Breast epithelium (tissue), 4 donors: ENCODE measurements at places on chromosomes 1 and 21.

GRCh38 chr1:172547071-172547470 is 14.1 kb downstream of the SUCO start:
- no peak for DNase-seq

GRCh38 chr1:173383351-173383750 is 93.8 kb upstream of the PRDX6 start:
- no peak for DNase-seq

- no peak for DNase-seq
Measured at GRCh38 chr1:16134066-16134801, 21.6 kb downstream of the EPHA2 start.

DNA sequence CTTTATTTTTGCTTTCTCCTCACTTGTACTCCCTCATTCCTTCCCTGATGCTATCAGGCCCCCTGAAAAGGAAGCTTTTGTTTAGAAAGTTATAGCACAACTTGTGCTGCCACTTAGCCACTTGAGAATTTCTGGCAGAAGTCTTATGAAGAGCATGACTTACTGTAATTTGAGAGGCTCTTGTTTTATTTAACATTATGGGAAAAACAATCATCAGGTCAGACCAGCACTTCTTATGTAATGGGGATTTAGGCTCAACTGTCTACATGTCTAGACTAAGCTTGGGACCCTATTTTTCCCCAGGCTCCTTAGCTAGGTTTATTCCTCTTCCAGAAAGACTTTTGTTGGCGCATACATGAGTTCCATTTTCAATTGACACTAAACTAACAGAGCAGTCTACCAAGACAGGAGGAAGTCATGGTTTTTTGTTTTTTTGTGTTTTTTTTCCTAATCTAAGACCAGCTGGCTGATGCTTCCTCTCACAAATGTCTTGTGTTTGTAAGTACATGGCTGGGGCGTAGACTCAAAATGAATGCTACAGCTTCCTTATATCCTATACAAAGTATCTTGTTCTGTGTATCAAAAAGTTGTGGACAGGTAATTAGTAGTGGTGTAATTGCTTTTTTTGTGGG is 31.5 kb downstream of the TNFSF4 start:
- no peak for DNase-seq

GRCh38 chr1:224212618-224213061 is 29.6 kb downstream of the DEGS1 start:
- no peak for DNase-seq

DNA sequence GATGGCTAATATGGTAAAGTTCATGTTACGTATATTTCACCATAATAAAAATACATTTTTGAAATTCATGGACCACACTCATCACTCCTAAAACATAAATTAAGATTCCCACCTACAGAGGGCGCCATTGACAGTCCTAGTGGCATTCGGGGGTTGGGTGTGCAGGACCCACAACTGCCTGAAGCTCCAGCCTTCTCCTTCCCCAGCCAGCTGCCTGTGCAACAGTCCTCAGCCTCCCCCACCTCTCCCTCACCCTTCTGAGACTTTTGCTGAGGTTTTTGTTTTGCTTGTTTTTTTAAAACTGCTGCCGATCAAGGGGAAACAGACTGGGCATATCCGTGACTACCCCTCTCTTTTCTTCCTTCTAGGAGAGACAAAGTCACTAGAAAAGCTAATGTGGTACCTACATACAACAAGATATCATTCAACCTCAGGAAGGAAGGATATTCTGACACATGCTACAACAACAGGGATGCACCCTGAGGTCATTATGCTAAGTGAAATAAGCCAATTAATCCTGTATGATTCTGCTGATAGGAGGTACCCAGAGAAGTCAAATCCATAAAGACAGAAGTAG is 9.2 kb upstream of the EVA1C start:
- DNase-seq: no peak

GRCh38 chr1:30663596-30664091 is 59.7 kb downstream of the MATN1 start:
- DNase-seq: no peak

GRCh38 chr21:39048574-39048973 is 134.7 kb downstream of the PSMG1 start:
- DNase-seq: no peak

GRCh38 chr1:66464351-66464750 is 69.6 kb upstream of the SGIP1 start:
- DNase-seq: no peak

GRCh38 chr1:152495066-152495675 is 15.4 kb upstream of the LCE5A start:
- no peak for DNase-seq

- no peak for DNase-seq
Measured at GRCh38 chr1:1239227-1239613, 7.2 kb downstream of the B3GALT6 start.

DNA sequence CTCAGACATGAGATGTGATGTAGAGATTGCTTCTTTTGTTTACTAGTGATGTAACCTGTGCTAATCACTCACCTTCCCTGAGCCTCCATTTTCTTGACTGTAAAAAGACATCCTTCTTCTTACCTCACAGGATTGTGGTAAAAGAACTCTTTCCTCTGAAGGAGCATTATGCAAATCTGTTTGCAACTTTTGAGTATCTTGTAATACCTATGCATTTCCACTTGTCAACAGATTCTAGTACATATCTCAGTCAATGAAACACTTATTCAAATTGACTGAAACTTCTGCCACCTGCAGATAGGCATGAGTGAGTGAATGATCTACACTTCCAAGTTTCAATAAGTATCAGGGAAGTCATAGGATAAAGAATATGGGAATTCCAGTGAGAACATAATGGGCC is 174.7 kb downstream of the HHIPL2 start:
- DNase-seq: no peak

GRCh38 chr1:231581859-231582258 is 44.7 kb upstream of the DISC1 start:
- DNase-seq: no peak

DNA sequence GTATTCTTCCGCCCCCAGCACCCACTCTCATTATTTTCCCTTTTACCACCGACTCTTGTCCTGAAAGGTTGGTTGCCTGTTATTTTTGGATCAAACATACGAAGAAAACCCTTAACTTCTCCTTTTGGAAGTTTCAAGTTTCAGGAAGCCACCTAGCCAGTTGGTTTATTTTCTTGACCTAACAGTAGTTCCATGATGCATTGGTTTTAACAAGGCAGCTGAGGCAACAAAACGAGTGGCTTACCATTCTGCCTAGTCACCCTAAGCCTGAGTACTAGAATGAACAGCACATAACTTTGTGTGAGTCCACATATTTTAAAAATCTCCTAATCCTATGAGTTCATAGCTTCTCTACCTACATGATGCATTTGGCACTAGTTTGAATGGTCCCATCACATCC is 28.9 kb downstream of the OLFM3 start:
- DNase-seq: no peak

- DNase-seq: no peak
Measured at GRCh38 chr1:61000327-61000726, 82.0 kb upstream of the NFIA start.
